Activated T-cell treated with anti-CD3 and anti-CD28 coated beads, Interleukin-2, amount 50 U/mL, for 72 hours (primary cell): ENCODE measurements at places on chromosomes 2 and 18.

- no peaks in the 10 kb centered on the region for H3K4me1 ChIP-seq
- H3K36me3 ChIP-seq: no peaks in the 10 kb centered on the region
- H3K27me3 ChIP-seq: no peaks in the 10 kb centered on the region
- no peak overlapping the region for H3K4me3 ChIP-seq
- H3K27ac ChIP-seq: no peak overlapping the region
- DNase-seq: no peak
Observed at GRCh38 chr2:106798826-106799552, 87.0 kb downstream of the ST6GAL2 start.

- no peaks in the 10 kb centered on the region for H3K27me3 ChIP-seq
- no peak overlapping the region for H3K27ac ChIP-seq
- H3K4me3 ChIP-seq: no peak overlapping the region
Observed at GRCh38 chr2:164887434-164888144, 46.0 kb upstream of the COBLL1 start.

DNA sequence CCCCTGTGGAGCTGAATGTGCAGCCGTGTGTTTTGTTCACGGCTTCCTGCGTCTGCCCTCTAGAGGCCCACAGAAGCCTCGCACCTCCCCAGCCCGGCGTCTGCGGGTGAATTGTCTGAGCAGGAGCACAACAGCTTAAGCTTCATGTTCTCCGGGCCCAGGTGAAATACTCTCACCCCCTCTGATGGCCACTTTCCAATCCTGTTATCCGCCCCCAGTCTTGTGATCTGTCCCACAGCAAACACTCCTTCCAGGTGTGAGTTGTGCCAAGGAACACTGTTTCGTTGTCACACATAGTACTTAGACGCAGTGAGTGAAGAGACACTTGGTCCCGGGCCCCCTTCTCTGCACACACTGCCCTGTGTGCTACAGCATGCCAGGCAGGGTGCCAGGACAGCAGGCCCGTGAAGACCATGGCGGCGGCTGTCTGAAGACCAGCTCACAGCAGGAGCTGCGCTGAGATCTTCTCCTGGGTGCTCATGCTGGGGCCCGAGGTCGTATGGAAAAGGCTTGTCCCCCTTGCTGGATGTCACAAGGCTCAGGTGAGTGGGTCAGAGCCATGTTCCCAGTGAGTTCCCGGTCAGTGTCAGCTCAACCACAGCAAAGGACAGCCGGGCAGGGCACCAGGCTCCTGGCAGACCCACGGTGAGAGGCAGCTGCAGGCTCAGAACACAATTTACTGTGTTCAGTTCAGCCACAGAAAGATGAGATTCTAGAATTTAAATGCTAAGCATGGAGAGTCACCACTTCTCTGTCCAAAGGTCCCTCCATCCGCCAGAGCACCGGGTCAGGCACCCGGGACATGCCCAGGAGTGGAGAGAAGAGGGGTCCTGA lies 6.8 kb upstream of the PXDN start:
- H3K4me1 ChIP-seq: peaks cover 7% of the 10 kb centered on the region
- peaks cover 24% of the 10 kb centered on the region for H3K27me3 ChIP-seq
- peaks cover 4% of the 10 kb centered on the region for H3K36me3 ChIP-seq
- DNase-seq: peak; percentile 46
- H3K4me3 ChIP-seq: no peak overlapping the region

DNA sequence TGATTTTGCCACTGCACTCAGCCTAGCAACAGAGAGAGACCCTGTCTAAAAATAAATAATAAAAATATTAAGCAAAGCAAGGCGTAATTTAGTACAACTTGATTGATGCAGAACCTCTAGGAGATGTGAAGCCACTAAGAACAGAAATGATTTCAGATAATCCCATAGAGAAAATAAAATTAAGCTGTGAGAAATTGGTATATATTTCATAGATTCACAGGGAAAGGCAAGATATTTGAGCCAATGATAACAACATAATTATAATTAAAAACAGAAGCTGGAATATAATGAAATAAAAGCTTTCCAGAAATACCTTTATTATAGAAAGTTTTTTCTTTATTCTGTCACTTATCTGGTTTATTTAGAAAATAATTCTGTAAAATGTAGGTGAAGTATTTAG lies 88.9 kb upstream of the GULP1 start:
- no peaks in the 10 kb centered on the region for H3K36me3 ChIP-seq
- DNase-seq: no peak
- no peak overlapping the region for H3K27ac ChIP-seq
- H3K4me3 ChIP-seq: no peak overlapping the region
- H3K27me3 ChIP-seq: no peaks in the 10 kb centered on the region

DNA sequence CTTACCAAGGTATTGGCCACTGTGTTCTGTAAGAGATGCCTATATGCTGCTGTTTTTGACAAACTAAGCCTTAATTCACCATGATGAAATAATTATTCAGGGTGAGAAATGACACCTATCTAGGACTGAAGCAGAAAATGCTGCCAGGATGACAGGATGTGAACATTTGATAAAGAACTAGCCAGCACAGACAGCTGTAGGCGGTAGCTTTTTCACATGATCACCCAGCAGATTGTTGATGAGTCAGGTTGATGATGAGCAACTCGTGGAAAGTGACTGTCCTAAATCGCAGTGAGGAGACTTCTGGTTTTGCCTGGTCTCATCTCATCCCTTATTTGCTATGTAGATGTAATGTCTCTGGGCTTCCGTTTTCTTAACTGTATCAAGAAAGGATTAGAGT lies 144.1 kb downstream of the PRPF40A start:
- no peak overlapping the region for H3K4me3 ChIP-seq
- peaks cover 7% of the 10 kb centered on the region for H3K4me1 ChIP-seq
- peaks cover 1% of the 10 kb centered on the region for H3K36me3 ChIP-seq
- H3K27ac ChIP-seq: no peak overlapping the region
- no peaks in the 10 kb centered on the region for H3K27me3 ChIP-seq

GRCh38 chr2:169860149-169860548 lies 32.9 kb downstream of the UBR3 start:
- DNase-seq: no peak
- H3K4me3 ChIP-seq: no peak overlapping the region
- no peak overlapping the region for H3K27ac ChIP-seq
- H3K4me1 ChIP-seq: peaks cover 12% of the 10 kb centered on the region

DNA sequence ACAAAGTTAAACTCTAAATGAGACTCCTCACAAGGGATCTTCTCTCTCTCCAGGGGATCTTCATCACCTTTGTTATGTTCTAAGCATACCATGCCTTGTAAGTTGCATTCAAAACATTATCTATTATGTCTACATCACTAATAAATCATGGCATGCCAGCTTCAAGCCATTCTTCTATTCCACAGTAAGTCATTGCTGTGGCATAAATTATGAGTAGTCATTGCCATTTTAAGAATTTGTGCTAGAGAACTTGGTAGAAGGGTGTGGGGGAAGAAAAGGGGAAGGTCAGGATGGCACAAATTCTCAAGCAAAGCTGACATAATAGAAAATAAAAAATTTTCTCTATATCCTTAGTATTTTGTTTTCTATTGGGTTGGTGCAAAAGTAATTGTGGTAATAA lies 33.5 kb downstream of the BARD1 start:
- peaks cover 22% of the 10 kb centered on the region for H3K36me3 ChIP-seq
- H3K4me3 ChIP-seq: no peak overlapping the region
- no peak for DNase-seq
- no peaks in the 10 kb centered on the region for H3K4me1 ChIP-seq
- H3K27ac ChIP-seq: peak overlapping the region; percentile 65
- no peaks in the 10 kb centered on the region for H3K27me3 ChIP-seq

- DNase-seq: no peak
- no peaks in the 10 kb centered on the region for H3K4me1 ChIP-seq
- no peak overlapping the region for H3K27ac ChIP-seq
- peaks cover 2% of the 10 kb centered on the region for H3K36me3 ChIP-seq
- no peak overlapping the region for H3K4me3 ChIP-seq
- H3K27me3 ChIP-seq: no peaks in the 10 kb centered on the region
Observed at GRCh38 chr18:28834889-28835288, 658.0 kb upstream of the CDH2 start.

GRCh38 chr2:46232860-46233259 lies 64.3 kb upstream of the EPAS1 start:
- no peak overlapping the region for H3K27ac ChIP-seq
- no peaks in the 10 kb centered on the region for H3K27me3 ChIP-seq
- peaks cover 38% of the 10 kb centered on the region for H3K4me1 ChIP-seq
- no peak overlapping the region for H3K4me3 ChIP-seq
- no peak for DNase-seq

GRCh38 chr18:36711813-36712444 lies 116.9 kb downstream of the TPGS2 start:
- no peaks in the 10 kb centered on the region for H3K4me1 ChIP-seq
- no peak overlapping the region for H3K4me3 ChIP-seq
- H3K36me3 ChIP-seq: no peaks in the 10 kb centered on the region
- H3K27ac ChIP-seq: no peak overlapping the region

GRCh38 chr2:203583701-203584100 lies 48.6 kb upstream of the RAPH1 start:
- DNase-seq: peak; percentile 61
- no peak overlapping the region for H3K4me3 ChIP-seq
- H3K4me1 ChIP-seq: peaks cover 44% of the 10 kb centered on the region
- peaks cover 6% of the 10 kb centered on the region for H3K27me3 ChIP-seq
- H3K27ac ChIP-seq: no peak overlapping the region
- no peaks in the 10 kb centered on the region for H3K36me3 ChIP-seq

GRCh38 chr2:14996351-14997014 lies 364.0 kb downstream of the LRATD1 start:
- no peaks in the 10 kb centered on the region for H3K4me1 ChIP-seq
- H3K27ac ChIP-seq: no peak overlapping the region
- H3K4me3 ChIP-seq: no peak overlapping the region
- DNase-seq: no peak

DNA sequence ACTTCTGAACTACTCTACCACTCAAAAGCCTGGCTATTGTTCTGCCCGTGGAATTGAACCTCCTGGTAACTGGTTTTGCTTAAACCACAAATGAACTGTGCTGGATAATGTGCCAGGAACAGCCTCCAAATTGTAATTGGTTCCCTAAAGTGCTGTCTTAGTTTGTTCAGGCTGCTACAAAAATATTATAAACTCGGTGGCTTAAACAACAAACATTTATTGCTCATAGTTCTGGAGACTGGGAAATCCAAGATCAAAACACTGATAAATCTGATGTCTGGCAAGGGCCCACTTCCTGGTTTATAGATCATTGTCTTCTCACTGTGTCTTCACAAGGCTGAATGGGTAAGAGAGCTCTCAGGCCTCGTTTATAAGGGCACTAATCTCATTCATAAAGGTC lies 149.2 kb upstream of the NCKAP5 start:
- H3K27ac ChIP-seq: no peak overlapping the region
- H3K36me3 ChIP-seq: no peaks in the 10 kb centered on the region
- H3K4me3 ChIP-seq: no peak overlapping the region

- no peaks in the 10 kb centered on the region for H3K36me3 ChIP-seq
- no peaks in the 10 kb centered on the region for H3K4me1 ChIP-seq
- H3K4me3 ChIP-seq: no peak overlapping the region
- H3K27me3 ChIP-seq: peaks cover 21% of the 10 kb centered on the region
- DNase-seq: no peak
- H3K27ac ChIP-seq: no peak overlapping the region
Observed at GRCh38 chr2:234705108-234705507, 208.2 kb upstream of the ARL4C start.

GRCh38 chr2:100482741-100483140 lies 12.5 kb downstream of the NMS start:
- DNase-seq: no peak
- H3K27ac ChIP-seq: no peak overlapping the region
- no peaks in the 10 kb centered on the region for H3K36me3 ChIP-seq
- H3K27me3 ChIP-seq: peaks cover 7% of the 10 kb centered on the region
- H3K4me1 ChIP-seq: no peaks in the 10 kb centered on the region
- H3K4me3 ChIP-seq: no peak overlapping the region

DNA sequence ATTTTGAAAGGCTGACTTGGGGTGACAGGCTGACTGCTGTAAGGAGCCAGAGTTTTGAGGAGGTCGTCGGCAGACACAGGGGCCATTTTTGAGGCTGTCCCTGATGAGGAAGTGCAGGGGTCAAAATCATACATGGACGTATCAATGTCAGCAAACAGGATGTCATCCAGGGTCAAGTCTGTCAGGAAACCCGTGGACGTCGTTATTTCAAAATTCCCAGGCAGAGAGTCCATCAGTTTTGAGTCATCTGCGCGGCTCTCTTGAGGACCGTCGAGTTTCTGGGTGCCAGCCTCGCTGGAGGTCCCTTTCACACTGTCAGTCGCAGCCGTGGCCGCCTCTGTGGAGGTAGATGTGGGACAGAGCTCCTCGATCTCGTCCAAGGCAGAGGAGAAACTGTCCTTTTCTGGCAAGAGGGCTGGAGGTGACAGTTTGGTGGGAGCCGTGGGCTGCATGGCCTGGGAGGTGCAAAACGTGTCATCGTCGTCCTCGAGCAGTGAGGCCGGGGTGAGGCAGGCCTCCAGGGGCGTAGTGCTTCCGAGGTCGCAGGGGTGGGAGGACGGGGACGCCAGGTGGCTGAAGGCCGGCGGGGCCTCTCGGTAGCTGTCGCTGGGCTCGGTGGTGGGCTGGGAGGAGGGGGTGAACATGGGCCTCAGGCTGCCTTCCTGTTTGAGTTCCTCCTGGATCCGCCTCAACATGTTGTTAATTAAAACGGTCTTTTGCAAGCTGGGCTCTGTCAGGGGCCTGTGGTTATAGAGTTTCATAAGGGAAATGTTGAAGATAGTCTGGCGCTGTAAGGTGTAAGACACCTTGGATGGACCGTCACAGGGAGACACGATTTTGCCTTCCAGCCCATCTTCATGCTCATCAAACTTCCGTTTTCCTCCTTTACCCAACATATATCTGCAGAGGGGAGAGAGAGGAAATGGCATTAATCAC lies 17.5 kb downstream of the SERTAD2 start:
- DNase-seq: no peak
- peaks cover 13% of the 10 kb centered on the region for H3K36me3 ChIP-seq
- H3K4me3 ChIP-seq: peak overlapping the region; percentile 76
- peak overlapping the region; percentile 92 for H3K27ac ChIP-seq

DNA sequence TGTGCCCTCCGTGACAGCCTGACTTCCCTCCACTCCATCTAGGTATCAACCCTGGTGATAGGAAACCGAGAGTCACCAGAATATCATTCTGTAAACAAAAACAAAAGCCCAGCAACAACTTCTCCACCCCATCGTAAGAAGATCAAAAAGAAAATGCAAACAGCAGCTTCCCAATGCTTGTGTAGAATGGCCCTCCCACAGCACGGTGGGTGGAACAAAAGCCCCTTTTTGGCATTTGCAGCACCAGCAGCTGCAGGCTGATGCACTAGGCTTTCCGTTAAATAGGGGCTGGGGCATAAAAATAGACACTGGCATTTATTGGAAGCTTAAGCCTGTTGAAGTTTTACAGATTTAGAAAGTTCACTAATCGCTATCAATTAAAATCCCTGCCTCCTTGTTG lies 513.0 kb downstream of the GALR1 start:
- H3K36me3 ChIP-seq: no peaks in the 10 kb centered on the region
- DNase-seq: no peak
- H3K27ac ChIP-seq: no peak overlapping the region

DNA sequence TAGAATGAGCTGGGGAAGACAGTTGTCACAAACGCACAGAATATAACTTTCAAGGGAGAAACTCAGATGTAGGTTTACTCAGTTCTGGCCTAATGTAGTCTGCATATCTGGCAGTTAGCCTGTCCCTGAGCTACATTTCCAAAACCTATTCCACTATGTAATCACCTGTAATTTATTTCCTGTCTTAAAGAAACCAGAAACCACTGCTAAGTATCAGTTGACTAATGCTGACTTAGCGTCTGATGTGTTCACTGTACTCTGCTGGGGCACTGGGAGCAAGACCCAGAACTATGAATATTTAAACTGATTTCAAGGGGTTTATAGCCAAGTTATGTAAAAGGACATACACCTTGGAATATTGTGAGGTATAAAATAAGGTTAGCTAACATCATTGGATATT lies 1995.2 kb upstream of the PIK3C3 start:
- H3K4me3 ChIP-seq: no peak overlapping the region
- no peaks in the 10 kb centered on the region for H3K36me3 ChIP-seq
- H3K27ac ChIP-seq: no peak overlapping the region
- H3K27me3 ChIP-seq: no peaks in the 10 kb centered on the region
- no peak for DNase-seq

GRCh38 chr2:109260886-109261700 lies 132.1 kb downstream of the SH3RF3 start:
- no peak for DNase-seq
- H3K36me3 ChIP-seq: no peaks in the 10 kb centered on the region
- H3K4me1 ChIP-seq: no peaks in the 10 kb centered on the region
